Stimulated activated naive CD8-positive, alpha-beta T cell treated with anti-CD3 and anti-CD28 coated beads, Interleukin-15, amount 100 ng/mL, for 72 hours (primary cell): ENCODE measurements at places on chromosomes 6 and 20.

DNA sequence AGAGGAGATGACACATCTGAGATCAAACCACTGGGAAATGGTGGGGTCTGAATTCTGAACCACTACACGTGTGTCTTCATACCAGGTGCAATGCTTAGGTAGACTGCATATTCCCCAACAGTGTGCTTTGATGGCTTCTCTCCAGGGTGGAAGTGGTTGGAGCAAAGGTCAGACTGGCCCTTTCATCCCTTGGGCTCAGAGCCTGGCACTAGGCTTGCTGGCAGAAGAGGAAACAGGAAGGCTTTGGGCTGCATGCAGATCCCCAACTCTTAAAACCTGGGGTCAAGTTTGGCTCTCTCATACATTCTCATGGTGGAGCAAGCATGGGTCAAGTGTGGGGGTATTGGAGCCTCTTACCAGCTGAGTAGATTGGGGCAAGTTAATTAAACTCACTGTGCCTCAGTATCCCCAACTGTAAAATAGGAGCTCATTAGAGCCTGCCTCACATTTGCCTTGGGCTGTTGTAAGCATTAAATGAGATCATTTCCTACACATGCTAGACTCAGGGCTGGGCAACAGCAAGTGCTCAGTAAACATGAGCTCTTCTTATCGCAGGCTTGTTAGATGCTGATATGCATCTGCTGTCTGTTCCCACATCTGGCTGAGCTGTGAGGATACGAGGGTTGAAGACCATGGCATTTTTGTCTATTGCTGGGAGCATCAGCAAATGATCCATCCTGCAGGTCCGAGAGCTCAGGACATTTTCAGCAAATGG lies 51.6 kb upstream of the FAM83D start:
- DNase-seq = no peak

- DNase-seq = no peak
Observed at GRCh38 chr6:133092199-133092598, 149.0 kb upstream of the EYA4 start.

- no peak for DNase-seq
Observed at GRCh38 chr6:43702171-43702533, 14.6 kb upstream of the MRPS18A start.

DNA sequence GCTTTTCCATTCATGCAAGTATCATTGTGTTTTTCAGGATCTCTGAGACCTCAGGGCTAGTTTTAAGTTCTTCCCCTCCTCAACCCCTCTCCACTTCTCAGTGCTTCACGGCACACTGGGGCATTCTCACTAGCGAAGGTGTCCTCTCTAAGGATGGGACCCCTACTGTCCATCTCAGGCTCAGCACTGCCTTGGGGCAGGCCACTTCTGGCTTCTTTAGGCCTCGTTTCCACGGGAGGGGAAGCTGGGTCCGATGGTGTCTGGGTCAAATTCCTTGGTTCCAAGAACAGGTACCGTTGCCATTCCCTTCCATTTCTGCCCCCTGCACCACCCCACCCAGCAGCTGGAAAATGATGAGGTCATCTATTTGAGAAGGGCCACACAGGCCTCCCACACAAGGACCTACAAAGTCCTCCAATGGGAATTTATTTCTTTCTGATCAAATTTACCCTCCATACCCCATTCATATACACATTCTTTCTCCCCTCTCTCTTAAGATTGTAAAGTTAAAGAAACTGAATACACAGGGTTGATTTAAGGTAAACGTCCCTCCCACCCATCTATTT lies 17.2 kb downstream of the GNAS start:
- no peak for DNase-seq

DNA sequence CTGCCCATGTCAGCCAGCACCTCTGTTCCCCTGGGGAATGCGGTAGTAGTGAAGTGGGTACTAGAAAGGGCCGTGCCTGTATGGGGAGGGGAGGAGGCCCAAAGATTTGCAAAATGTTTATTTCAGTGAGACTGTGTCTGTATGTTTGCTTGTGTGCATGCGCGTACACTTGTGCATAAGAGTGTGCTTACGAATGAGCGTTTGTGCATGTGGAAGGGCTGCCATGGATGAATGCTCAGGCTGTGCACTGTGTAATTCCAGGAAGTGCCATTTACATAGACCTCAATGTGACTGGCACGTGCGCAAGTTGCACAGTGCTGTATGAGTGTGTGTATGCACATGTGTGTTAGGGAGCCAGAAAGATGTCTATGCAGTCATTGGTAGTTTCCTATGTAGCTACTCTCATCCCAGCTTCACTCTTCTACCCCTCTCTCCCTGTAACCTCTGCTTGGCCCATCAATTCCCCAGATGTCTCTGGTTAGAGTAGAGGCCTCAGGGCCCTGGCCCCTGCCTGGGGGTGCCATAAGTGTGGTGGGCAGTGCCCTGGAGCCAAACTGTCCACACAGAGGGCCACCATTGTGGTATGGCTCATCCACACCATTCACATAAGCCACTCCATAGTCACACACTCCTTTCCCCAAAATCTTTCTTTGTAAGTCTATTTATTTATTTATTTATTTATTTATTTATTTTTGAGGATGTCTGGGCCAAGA lies 26.8 kb upstream of the SLC22A7 start:
- no peak for DNase-seq

DNA sequence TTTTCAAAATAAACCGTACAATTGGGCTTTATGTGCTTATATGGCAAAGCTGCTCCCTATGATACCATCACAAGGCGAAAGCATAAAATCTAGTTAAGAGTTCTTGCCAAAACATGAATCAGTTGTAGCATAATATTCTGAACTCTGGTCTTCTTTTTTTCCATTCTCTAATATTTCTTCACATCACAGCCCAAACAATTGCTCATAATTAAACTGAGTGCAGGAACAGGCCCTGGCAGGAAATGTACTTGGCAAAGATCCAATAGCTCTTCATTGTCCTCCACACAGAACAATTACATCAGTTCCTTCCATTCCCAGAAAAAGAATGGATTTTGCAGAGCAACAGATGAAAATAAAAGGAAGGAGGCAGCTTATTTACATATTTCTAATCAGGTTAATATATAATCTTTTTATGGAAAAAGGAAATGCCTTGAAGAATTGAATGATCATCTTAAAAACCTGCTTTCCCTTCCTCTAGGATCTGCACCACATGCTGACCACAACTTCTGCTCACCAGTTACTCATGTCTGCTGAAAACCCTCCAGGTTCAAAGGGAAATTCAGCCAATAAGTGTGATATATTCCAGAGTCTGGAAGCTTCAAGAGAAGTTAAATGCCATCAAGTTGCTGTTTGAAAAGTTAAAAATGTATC lies 123.3 kb upstream of the COL21A1 start:
- DNase-seq = no peak

DNA sequence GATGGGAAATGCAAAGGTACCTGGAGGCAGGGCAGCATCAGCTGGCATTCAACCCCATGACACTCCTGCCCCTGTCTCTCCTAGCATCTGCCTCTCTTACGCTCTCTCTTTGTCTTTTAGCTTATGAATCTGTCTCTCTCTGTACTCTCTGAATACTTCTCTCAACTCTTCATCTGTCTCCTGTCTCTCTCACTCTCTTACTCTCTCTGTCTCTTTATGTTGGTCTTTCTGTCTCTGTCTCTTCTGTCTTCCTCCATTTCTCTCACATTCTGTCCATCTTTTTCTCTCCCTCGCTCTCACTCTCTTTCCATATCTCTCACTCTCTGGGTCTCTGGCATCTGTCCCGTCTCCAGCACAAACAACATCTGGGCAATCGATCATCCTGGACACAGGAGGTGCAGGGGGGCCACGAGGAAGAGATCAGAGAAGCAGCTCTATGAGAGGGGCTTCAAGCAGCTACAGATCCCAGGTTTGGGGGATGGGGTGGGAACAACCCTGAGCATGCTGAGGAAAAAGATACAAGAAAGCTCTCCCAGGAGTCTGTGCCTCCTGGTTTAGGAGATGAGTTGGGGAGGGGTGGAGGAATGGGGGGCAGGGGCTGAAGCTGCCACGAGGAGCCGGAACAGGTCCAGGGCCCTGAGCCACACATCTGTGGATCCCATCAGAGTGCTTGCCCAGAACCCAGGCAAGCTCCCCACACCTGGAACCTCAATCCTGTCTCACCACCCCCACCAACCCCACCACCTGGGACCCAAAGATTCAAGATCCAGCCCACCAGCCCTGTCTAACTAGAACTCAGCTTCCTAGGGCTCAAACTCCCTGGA lies 2.4 kb downstream of the COL11A2 start:
- DNase-seq = no peak

GRCh38 chr6:147212622-147213021 lies 8.4 kb downstream of the STXBP5 start:
- DNase-seq = no peak

GRCh38 chr6:19571176-19571575 lies 266.0 kb upstream of the ID4 start:
- no peak for DNase-seq

GRCh38 chr20:50762435-50763220 lies 31.2 kb downstream of the PARD6B start:
- no peak for DNase-seq

DNA sequence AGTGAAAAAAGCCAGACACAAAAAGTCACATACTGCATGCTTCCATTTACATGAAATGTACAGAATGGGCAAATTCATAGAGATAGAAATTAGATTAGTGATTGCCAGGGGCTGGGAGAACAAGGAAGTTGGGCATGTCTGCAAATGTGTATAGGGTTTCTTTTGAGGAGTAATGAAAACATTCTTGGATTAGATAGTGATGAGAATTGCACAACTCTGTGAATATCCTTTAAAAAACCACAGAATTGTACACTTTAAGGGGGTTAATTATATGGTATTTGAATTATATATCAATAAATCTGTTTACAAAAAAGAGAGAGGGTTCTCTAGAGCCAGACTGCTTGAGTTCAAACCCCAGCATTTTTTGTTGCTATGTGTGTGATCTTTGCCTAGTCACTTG lies 188.1 kb downstream of the CDC5L start:
- no peak for DNase-seq

DNA sequence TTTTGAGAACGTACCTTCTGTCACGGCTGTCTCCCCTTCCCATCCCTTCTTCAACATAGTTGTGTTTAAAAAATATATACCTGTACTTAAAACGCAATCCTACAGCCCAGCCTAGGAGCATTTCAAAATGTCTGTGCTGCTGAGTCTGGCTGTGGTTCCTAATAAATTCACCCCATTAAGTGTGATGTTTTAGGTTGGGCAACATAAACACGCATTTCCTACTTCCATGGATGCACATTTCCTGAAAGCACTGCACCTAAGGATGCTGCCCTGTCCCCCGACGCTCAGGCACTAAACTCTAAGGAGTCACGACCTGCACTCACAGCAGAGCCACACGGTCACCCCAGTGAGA lies 1.2 kb downstream of the REV3L start:
- no peak for DNase-seq

DNA sequence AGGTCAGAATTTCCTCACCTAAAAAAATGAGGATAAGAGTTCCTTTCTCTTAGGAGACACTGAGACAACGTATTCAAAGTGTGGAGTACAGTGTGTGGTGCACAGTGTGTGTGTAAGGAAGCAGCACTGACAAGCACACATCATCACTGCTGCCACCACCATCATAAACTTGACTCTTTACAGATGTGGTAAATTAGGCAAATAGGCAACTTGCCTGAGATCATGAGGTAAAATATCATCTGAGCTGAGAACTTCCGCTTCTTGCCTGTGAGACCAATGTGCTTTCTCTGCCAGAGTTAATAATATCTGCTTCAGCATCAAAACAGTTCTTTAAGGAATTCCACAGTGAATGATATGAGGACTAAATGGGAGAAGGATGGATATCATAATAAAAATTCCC lies 52.7 kb downstream of the LYRM4 start:
- DNase-seq = no peak

GRCh38 chr6:52904562-52905279 lies 4.8 kb downstream of the GSTA3 start:
- DNase-seq = no peak

DNA sequence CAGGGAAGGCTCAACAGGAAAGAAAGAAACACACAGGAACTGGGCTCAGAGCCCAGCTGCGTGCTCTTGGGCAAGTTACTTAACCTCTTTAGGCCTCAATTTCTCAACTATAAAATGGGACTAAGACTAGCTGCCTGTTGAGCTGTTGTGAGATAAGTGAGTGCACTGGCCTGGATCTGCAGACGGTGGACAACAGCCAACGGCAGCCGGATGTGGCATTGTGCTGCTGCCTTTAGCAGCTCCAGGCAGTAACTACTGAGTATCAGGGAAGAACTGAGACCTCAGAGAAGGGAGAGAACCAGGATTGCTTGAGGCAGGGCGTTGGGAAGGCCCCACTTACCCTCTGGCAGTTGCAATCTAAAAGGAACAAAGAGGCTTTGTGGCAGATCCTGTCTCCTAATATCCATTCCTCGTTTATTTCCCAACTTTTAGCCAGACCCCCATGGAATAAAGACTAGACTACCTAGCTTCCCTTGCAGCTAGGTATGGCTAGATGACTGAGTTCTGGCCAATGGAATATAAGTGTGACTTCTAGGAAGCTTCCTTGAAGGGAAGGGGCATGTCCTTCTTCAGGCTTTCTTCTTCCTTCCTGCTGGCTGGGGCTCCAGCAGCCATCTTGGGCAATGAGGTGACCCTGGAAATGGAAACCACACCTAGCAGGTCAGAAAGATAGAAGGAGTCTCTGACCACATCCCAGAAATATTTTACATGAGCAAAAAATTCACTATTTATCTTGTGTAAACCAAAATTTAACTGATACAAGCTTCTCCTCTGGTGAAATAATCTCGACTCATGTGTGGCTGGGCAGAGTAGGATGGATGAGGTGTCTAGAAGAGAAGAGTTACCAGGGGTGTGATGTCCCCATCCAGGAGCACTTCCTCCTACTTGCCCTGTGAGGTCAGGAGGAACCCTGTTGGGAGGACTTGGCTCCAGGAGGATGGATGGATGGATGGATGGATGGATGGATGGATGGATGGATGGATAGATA lies 67.6 kb downstream of the MRPL14 start:
- no peak for DNase-seq

DNA sequence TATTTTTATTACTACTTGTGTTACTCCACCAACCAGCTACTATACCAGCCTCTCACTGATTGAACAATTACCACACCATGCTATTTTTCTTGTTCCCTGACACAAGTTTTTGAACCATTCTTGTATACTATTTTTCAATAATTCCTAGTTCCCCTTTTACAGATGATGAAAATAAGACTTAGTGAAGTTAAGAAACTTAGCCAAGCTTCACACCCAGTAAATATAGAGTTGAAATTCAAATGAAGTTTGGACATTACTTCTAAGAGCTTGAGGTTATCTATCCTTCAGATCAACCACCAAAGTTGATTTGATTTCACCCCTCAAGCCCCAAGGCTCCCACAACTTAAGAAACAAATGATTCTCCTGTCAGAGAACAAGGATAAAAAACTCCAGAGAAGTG lies 13.1 kb upstream of the BCAS1 start:
- DNase-seq = no peak

DNA sequence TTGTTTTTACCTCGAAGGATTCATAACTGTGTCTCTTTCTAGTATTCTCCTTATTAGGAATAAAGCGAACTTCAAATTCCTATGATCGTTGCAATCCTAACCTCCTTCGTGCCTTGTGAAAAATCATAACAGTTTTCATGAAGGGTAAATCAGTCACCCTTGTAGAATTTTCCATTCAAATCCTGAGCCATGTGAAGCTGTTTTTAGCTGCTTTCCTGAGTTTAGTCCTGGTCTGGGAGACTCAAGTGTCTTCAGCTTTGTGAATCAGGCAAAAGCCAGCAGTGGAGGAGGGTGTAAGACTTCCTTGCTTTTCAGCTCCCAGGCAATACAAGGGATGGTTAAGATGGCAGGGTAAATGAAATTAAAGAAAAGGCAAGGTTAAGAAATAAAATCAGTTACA lies 24.3 kb downstream of the GCNT2 start:
- DNase-seq = no peak

GRCh38 chr6:33017694-33018353 lies 8.4 kb upstream of the HLA-DOA start:
- no peak for DNase-seq
